ENCODE measurements at places on chromosomes 4 and X. TPM values are rescaled to one million over a fixed set of nuclear protein-coding genes. Genes with fewer than 3 reads are reported as not detected.

DNA sequence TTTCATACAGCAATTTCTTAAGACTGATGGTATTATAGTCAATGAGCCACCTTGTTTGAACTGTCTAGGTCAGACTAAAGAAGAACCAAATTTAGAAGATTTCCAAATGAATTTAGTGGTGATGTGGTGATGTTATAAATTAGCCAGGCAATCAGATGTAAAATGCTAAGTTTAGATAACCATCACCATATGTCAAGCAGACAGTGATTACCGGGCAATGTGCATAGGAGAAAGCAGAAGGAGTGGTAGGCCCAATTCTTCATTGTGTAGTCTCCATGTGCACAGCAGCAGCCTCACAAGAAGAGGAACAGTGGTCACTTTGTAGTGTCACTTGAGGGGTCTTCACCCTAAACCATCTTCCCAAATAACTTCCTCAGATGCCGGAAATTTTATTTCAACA lies 198.8 kb downstream of the ANTXR2 start:
- DNase-seq = no peak

DNA sequence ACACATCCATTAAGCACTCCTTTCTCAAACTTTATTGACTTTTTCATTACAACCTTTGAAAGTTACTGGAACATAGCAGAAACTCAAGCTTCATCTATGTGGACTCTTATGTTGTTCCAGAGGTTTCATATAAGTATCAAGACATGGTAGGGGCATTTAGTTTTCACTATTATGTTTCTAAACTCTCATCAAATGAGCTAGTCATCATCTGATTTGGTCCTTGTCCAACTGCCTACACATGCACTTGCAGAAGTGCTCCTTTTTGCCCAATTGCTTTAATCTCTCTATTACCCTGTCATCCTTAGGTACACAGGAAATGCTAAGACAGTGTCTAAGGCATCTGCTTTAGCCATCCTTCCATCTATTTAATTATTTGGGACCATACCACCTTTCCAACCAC lies 42.2 kb upstream of the EPGN start:
- DNase-seq = no peak

The GPR143 gene
- total RNA-seq = 1.1 TPM

The PABPC5 gene
- total RNA-seq = 2.1 TPM
